Amniotic stem cell (primary cell): ENCODE measurements at places on chromosomes 12 and 14.

- DNase-seq: no peak
Measured at GRCh38 chr12:29709054-29709453, 74.7 kb downstream of the TMTC1 start.

DNA sequence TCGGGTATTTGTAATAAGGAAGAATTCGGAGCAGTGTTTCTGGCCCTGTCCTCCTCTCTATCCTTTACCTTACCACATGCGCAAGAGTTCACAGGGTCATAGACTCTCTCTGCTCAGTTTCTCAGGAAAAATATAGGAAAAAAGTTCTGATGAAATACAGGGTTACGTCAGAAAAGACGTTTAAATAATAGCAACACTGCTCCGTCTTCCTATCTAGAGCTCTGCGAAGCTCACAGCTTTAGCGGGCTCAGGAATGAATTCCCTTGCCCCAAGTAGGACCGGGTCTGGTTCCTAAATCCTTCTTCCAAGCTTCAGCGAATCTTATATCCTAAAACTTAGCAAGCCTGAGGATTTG lies 365 bp downstream of the CCDC59 start:
- no peak for DNase-seq

GRCh38 chr14:102431751-102432150 lies 69.0 kb downstream of the TECPR2 start:
- DNase-seq: no peak

DNA sequence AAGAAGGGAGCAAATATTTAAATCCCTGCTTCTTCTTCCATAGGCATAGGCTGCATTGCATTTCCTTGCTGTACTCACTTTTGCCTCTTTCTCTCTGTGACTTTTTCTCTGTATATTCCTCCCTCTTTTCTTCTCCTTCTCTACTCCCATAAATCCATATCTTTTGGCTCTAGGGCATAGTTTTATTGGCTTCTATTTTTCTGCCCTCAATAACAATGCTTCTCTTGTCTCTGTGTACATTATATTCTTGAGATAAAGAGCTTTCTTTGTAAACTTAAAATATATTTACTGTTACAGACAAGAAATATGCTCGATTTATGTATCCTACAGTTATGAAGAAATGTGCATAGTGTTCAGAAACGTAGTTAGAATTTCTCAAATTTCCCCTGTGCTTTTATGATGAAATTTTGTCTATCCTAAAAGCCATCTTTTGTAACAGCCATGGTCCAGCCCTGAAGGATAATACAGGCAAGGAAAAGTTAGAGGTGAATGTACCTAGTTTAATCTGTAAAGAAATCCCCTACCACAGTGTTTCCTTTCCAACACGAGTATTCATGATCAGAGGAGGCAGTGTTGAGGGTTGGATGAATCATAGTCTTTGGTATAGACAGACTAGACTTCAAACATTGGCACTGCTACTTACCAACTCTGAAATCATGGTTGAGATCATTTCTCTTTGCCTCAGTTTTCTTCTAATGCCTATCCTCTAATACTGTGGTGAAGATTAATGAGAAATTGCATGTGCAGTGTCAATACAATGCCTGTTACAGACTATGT lies 173.3 kb upstream of the FAR2 start:
- no peak for DNase-seq

- DNase-seq: no peak
Measured at GRCh38 chr14:67409461-67409860, 2.5 kb downstream of the PLEK2 start.

DNA sequence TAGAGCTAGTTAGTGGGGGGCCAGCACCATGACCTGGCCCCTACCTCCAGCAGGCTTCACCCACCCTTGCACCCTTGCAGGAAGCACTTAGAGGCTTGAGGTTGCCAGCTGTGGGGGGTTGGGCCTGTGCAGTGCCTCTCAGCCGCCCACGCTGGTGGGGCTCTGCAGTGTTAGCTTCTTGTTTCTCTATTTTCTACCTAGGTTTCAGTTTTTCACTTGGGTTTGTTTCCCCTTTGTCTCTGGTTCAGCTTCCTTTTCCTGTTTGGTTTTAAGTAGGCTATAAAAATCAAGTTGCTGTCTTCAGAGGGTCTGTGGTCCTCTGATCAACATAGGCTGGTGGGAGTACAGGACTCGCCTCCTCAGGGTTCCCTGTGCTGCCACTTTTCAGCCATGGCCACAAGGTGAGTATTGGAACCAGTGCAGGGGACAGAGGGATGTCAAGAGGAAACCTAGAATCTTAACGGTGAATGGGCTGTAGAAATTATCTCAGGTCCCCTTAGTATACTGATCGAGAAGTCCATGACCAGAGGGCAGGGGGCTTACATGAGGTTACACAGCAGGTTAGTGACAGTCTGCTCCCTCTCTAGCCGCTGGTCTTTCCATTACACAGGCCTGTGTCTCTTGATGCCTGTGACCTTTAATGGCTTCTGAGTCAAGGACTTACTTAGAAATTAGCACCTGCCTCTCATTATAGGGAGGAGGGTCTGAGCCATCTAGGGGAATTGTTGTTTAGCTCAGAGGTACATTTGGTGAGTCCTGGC lies at the start of gene EVL:
EVL (plus strand) TSS at position 312 of the 761 bp plus-strand sequence; CDS start at position 391, 79 bp downstream.
- no peak for DNase-seq

DNA sequence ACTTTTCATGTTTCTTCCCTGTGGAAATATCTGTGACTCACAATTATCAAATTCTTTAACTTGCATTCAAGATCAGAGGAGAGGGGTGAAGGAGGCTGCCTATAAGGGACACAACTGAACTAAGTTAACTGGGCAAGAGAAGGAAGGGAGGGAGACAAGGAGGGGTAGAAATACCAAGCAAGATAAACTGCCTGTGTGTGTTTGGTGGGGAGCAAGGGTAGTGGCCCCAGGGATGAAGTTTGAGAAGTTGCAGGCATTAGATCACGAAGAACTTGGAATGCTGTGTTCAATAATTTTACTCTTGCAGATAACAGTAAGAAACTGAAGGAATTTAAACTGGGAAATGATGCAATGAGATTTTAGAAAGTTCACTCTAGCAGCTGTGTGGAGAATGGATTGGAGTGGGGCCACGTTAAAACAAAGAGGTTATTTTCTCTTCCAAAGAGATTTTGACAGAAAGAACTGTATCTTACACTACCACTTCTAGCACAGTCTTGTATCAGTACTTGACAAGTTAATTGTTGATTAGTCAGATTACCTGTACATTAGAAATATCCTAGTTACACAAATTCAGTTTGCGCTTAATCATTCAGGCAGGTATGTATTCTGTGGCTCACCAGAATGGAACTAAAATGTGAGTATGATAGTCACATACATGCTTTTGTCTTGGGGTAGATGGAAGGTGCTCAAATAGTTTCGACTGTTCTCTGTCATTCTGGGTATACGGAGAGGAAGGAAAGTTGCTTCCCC lies 7.4 kb downstream of the PKP2 start:
- DNase-seq: no peak

GRCh38 chr12:111201036-111201435 lies 167.9 kb downstream of the PHETA1 start:
- no peak for DNase-seq

GRCh38 chr12:24975425-24975824 lies 26.5 kb upstream of the BCAT1 start:
- DNase-seq: no peak

DNA sequence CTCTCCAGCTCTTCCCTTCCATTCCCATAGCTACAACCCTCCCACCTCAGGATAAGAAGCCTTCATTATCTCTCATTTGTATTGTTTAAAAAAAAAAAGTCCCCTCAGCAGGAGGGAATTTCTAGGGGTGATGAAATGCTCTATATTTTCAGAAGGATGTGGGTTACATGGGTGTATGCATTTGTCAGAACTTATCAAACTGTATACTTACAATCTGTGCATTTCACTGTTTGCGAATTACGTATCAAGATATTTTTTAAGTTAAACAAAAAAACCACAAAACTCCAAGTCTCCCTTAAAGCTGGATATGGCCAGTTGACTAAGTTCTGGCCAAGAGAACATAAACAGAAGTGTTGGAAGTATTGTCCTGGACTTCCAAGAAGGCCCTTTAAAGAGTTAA lies 2.0 kb upstream of the FKBP11 start:
- peak; percentile 20 for DNase-seq

DNA sequence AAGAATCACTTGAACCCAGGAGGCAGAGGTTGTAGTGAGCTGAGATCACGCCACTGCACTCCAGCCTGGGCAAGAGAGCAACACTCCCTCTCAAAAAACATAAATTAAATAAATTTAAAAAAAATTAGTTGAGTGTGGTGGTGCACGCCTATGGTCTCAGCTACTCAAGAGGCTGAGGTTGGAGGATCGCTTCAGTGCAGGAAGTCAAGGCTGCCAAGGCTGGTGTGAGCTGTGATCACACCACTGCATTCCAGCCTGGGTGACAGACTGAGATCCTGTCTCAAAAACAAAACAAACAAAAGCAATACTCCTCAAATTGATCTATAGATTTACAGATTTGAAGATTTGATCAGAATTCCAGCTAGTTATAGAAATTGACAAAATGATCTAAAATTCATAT lies 92.7 kb upstream of the RESF1 start:
- no peak for DNase-seq

GRCh38 chr12:103441437-103442181 lies 54.2 kb downstream of the C12orf42 start:
- DNase-seq: no peak

- no peak for DNase-seq
Measured at GRCh38 chr12:77983859-77984258, 153.2 kb downstream of the NAV3 start.

- no peak for DNase-seq
Measured at GRCh38 chr14:80275208-80275850, 64.0 kb upstream of the DIO2 start.

DNA sequence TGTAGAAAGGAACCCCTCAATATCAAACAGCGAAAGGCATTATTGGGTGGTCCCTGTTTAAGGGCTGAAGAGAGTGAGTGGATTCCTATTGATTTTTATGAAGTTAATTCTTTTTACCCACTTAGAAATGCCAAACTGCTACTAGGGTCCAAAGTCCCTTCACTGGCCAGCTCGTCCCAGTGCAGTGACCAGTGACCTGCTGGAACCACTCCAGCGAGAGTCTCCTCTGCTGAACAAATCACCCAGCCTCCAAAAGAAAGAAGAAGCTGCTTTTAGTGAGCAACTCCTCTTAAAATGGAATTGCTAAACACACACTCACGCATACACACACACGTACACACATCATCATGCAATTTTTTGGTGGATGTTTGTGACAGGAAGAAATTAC lies 198.2 kb upstream of the PLEKHG7 start:
- DNase-seq: no peak

DNA sequence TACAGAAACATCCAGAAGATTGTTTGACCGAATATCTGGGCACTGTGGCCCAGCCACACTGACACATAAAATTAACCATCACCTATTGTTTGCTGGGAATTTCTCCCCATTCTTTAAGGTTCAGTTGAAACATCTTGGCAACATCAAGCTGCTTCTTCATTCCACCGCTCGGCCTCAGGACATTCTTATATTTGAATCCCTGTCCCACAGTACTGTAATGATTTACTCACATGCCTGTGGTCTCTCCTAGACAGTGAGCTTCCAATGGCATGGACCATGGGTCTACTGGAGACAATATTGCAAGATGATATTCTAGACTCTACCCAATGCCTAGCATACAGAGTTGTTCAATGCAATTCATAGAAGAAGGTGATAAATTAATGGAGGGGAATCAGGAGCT lies 56.1 kb downstream of the EMP1 start:
- DNase-seq: no peak

DNA sequence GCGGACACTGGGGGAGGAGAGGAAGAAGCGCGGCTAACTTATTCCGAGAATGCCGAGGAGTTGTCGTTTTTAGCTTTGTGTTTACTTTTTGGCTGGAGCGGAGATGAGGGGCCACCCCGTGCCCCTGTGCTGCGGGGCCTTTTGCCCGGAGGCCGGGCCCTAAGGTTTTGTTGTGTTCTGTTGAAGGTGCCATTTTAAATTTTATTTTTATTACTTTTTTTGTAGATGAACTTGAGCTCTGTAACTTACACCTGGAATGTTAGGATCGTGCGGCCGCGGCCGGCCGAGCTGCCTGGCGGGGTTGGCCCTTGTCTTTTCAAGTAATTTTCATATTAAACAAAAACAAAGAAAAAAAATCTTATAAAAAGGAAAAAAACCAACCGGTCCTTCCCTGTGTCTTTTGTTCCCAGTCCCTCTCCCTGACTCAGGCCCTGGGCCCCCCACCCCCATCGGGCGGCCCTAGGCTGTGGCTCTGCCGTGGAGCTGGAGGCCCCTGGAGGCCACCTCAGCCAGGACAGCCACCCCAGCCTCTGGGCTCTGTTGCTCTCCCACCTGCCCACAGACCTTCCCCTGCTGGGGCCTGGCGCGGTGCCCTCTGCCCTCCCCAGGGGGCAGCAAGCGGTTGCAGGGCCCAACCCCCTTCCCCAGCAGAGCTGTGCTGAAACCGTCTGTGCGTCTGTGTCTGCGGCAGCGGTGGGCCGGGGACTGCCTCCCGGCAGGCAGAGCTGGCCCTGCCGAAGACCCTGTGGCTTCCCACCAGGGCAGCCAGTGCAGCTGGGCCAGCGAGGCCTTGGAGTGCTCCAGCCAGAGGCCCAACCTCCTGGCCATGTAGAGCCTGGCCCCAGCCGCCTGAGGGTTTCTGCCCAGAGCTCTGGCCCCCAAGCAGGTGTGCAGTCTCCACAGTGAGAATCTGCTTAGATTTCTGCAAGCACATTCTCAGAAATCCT lies 4.0 kb upstream of the CRIP2 start:
- DNase-seq: no peak

DNA sequence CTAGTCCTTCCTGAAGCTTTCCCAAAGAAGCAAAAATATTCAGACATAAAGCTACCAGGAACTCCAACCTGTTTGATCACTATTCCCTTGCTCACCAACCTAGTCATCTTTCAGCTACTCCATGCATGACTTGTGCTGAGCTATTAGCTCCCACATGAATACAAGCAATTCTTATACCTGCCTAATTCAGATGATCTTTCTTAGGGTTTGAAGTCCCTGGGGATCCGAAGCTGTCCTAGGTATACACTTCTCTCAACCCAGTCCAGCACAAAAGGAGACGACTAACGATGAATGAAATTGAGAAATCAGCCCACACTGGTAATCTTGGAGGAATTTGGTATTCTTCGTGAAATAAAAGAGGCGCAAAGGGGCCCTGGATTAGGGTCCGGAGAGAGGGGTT lies 631 bp upstream of the PTGR2 start:
- DNase-seq: no peak

DNA sequence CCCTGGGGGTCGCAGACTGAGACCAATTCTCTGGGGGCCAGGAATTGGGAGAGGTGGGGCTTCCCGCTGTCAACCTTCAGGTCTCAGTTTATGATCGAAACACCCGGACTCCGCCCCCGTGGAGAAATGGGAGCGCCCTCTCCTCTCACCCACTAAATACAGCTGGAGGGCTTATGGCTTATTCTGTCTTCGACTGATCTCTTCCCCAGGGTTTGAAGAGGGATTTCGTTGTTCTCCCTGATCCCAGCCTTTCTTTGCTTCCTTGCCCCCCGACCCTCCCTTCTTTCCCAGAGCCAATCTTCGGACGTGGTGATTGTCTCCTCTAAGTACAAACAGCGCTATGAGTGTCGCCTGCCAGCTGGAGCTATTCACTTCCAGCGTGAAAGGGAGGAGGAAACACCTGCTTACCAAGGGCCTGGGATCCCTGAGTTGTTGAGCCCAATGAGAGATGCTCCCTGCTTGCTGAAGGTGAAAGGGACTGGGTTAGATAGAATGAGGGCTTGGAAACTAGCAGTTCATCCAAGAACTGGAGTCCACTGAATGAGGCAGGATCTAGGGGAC lies 607 bp downstream of the OS9 start:
- DNase-seq: no peak
